GM04504 (cell line): ENCODE measurements at places on chromosomes 3 and 15.

DNA sequence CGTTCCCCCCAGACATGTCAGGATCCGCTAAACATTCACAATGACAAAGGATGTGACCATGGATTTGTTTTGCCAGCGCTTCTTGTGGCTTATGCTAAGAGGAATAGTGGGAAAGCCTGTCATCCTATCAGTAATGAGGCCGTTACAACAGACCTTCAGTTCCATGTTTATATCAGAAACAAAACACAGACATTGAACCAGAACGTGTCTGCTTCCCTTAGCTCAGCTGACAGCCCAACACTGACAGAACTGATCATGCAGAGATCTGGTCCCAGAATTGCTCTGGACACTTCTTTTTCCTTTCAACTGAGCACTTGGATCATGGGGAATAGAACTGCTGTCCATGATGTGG, 58.3 kb upstream of the MYZAP start:
- no peak for DNase-seq

DNA sequence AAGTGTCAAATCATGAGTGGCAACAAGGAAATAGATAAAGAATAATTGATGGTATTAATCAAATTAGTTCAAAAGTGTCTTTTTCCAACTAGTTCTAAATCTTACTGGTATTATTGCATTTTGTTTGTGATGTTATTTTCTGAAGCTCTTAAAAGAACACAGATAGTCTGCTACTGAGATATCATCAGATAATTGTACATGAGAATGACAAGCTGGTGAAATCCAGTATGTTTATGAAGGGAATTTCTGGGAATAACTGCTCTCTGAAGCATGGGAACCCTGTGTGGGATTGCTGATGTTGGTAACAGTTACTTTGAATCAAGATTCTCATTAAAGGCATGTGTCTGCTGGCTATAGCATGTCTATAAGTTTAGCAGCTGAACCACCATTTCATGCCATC, 190.3 kb upstream of the CDIN1 start:
- DNase-seq, result no peak

DNA sequence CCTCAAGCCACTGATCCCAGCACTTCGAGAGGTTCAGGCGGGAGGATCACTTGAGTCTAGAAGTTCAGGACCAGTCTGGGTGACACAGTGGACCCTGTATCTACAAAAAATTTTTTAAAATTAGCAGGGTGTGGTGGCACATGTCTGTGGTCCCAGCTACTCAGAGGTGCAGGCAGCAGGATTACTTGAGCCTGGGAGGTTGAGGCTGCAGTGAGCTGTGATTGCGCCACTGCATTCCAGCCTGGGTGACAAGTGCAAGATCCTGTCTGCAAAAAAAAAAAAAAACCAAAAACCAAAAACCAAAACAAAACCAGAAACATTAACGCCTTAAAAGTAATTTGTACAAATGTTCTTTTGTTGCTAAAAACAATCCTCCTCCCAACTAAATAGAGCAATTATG, 27.9 kb upstream of the SLC12A8 start:
- peak; percentile 13 for DNase-seq

DNA sequence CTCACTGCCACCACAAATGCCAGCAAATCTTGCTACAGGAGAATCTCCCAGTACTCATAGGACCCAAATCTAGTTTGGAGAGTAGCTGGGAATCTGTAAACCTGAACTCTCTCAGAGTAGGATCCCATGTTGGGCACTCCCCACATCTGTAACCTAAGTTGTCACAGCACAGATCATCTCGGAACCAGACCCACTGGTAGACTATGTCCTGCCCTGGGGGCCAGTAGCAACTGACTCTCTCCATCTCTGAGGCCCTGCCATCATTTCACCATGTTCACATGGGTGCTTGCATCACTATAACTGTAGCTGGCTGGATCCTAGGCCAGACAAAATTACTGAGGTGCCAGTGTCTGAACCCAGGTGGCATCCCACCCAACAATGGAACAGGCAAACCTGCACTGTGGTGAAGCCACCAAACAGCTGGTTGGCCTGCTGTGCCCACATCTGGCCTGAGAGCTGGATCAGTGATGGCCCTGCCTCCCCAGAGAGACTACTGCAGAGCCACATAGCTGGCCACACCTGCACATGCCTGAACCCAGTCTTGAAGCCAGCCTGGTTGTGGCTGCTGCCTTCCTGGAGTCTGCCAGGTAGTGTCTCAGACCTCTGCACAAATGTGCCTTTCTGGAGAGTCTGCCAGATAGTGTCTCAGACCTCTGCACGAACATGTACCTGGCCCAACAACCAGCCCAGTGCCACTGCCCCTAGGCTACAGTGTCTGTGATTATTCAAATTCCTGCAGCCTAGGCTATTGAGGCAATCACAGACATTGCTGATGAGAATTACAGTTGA, 82.0 kb downstream of the ISL2 start:
- DNase-seq, result no peak

DNA sequence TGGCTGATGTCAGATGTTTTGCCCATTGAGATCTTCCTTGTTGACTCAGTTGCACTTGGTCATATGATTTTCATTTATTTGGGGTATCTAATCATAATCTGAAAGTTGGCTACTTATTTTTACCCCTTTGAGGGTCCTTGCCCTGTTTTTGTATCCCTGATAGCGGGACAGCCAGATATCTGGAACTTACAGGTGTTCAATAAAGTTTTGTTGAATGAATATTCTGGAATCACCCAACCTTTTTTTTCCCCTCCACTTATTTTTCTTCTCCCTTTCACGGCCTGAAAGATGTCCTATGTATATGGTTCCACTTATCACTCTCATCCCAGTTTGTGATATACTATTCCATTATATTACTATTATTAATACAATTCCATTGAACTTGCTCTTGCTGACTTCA, 12.8 kb downstream of the CTNNB1 start:
- no peak for DNase-seq

DNA sequence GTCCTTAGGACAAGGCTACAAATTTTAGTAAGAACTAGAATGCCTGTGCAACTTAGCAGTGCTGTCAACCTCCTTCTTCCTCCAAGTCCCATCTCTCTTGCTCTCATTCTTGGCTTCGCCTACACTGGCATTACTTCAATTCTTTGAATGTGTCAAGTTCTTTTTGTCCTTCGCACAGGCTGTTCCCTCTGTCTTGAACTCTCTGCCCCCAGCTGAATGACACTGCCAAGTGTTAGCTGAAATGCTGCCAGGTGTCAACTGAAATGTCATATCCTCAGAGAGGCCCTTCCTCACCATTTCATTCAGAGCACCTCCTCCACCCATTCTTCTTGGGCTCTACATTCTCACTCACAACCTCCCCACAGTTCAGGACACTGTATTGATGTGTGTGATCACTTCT, 48.8 kb upstream of the PSMD6 start:
- no peak for DNase-seq

GRCh38 chr3:49279376-49279775, 2.3 kb upstream of the C3orf62 start:
- DNase-seq, result peak; percentile 25

GRCh38 chr3:46856576-46857471, 6.4 kb downstream of the MYL3 start:
- DNase-seq, result no peak

GRCh38 chr3:170021083-170021482, 16.7 kb upstream of the GPR160 start:
- no peak for DNase-seq

- peak; percentile 55 for DNase-seq
These were observed 28.8 kb downstream of the KNG1 start for GRCh38 chr3:186746008-186746407.

GRCh38 chr15:96066126-96066525, 264.4 kb upstream of the NR2F2 start:
- no peak for DNase-seq

DNA sequence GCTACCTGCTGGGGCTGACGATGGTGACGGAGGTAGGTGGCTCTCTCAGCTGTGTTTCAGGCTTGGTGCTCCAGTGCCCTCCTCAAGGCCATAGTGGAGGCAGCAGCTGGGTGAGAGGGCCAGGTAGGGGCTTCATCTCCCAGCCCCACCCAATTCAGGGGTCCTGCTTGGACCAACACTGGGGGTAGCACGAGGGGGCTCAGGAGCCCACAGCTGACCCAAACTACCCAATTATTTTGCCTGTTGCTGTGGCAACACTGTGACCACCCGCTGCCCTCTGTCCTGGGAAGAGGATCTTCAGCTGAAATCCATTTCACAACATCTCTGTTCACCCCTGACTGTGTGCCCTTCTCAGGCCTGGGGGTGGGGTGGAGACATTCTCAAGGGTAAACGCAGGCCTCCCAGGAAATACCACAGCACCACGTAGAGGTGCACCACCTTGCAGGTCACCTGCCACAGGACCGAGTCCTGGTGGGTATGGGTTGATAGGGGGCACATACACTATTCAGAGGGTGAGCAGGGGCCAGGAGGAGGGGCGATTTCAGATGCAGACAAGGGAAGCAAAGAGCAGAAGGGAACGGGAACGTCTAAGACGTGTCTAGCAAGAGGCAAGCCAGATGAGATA, 62.7 kb downstream of the GRIP2 start:
- no peak for DNase-seq

DNA sequence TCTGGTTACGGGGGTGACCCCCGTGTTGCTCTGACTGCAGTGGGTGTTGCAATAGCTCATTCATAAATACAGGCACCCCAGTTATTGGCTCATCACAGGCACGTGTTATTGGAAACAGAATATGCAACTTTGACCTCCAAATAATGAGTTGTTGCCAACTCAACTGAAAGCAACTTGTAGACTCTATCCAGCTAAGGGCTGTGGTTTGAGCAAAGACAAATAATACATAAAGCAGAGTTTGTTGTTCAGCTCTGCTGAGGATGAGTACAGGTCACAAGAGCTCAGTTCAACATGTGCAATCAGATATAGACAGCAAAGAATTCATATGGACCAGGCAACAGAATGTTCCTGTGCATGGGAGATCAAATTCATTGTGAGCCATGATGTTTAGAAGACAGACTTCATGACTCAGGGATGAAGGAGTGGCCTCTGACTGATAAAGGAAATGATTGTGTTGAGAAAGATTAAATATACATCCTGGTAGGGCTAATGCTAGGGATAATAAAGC, 87.6 kb upstream of the LRIG1 start:
- DNase-seq, result no peak

- no peak for DNase-seq
These were observed 2.5 kb downstream of the FOXL2NB start for GRCh38 chr3:138949445-138950005.

DNA sequence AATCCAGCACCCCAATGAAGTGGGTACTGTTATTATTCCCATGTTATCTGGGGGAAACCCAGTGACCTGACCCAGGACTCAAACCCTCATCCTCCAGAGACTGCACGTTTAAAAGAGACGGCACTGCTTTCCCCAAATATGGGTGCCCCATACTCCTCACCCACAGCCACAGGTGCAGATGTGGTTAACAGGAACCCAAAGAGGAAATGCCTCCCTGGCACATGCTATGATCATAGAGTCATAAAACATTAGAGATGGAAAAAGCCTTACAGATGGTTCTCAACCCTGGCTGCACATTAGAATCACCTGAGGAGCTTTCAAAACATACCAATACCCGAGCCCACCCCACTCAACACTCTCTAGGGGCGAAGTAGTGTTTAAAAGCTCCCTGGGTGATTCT, 111.5 kb downstream of the SEMA5B start:
- no peak for DNase-seq

DNA sequence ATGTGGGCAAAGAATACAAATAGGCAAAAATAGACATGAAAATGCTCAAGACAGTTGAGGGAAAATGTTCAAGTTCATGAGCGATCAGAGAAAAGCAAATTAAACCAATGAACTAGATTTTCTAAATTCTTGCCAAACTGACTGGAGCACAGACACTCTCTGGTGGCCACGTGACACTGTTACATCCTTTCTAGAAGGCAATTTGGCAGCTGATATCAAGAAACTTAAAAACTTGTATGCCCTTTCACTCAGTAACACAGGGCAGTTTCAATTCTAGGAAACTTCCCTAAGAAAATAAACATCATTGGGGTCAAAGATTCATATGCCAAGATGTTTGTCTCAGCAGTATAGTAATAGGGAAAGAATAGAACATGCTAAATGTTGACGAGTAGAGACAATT, 52.2 kb downstream of the ABHD5 start:
- DNase-seq, result no peak

DNA sequence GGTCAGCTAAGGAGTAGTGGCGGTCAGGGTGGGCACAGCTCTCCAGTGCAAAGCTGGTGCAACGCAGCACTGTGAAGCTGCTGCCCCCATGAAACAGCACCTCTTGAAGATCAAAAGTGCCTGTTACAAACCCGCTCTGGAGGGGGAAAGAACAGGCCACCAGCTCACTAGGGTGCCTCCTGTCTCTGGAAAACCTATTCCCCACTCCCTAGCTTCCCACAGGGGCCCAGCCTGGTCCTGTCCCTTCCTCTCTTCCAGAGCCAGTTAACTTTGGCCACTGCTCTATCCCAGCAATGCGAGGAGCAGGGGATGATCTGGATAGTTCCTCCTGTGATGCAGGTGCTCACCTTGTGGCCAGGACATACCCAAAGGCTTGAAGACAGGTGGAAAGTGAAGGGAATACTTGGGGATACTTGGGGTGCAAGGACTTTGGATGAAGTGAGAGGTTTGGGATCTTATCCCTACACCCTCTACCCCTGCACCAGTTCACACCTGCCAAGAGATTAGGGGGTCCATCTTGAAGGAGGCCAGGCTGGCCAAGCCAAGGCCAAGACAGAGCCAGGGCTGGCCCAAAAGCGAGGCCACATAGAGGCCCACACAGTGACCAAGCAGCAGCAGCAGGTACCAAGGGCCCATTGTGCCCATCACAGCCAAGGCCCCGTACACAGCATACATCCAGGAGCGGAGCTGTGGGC, 4.2 kb downstream of the HHATL start:
- DNase-seq, result no peak

- no peak for DNase-seq
These were observed 21.7 kb upstream of the CCDC39 start for GRCh38 chr3:180700941-180701340.

- no peak for DNase-seq
These were observed 27.8 kb downstream of the PDE8A start for GRCh38 chr15:85009435-85009834.

DNA sequence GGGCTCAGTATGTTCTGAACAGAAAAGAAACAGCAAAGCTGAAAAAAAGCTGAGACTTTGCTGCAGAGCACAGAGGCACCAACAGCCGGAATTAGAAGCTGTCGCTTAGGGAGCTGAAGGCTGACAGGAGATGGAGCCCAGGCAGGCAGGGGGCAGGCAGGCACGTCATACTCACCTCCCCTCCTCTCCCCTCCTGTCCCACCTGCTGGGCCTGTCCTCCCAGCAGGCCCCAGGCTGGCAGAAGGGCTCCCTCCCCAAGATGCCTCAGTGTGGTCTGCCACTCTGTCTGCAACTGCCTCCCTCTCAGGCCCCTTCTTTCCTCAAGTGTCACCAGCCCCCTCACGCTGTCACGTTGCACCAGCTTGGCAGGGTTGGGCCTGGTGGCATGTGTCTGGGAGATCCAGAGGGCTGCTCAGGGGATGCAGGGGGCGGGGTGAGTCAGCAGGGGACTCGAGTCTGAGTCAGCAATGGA, 3.2 kb upstream of the ANKRD63 start:
- DNase-seq, result no peak
